ENCODE measurements at places on chromosomes 6 and 20.

DNA sequence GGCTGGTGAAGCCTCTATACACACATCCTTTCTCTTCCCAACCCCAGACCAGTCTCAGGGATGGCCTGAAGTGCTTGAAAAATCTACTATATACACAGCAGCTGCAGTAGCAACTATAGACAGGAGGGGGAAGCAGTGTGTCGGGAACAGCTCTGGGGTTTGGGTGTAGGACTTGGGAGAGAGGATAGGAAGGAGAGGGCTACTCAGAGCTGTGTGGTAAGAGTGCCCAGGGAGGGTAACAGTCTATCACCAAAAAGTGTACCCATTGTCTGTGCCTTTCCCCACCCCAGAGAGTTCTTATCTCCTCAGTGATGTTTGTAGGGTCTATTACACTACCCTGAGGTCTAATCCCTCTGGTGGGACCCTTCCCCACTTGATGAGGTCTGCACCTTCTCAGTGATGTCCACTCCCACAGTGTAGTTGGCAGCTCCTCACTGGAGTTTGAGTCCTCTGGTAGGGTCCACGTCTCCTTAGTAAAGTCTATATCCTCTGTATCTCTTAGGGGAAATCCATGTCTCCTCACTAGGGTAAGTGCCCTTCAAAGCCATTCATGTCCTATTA lies 1.5 kb upstream of the GGT7 start:
- DNase-seq: peak; percentile 62

DNA sequence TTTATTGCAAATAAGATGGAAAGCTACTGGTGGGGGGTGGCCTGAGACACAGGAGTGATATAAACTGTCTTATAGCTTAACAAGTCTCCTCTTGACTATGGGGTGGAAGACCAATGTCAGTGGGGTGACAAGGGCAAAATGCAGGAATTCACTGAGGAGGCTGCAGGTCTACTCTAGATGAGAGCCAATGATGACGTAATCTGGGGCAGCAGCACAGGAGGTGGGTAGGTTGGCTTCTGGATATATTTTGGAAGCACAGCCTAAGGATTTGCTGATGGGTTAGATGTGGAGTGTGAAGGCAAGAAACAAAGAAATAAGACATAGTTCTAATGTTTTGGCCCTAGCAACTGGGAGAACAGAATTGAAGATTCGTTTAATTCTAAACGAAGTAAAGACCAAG lies 253.2 kb downstream of the PTPRT start:
- DNase-seq: no peak

- DNase-seq: no peak
Measured at GRCh38 chr6:21999012-21999528, 297.8 kb downstream of the PRL start.

- no peak for DNase-seq
Measured at GRCh38 chr6:53246924-53247323, 98.3 kb upstream of the GCM1 start.

GRCh38 chr6:147821295-147821897 lies 312.9 kb downstream of the SAMD5 start:
- DNase-seq: no peak

GRCh38 chr6:132725471-132725870 lies 11.6 kb upstream of the VNN1 start:
- DNase-seq: no peak

DNA sequence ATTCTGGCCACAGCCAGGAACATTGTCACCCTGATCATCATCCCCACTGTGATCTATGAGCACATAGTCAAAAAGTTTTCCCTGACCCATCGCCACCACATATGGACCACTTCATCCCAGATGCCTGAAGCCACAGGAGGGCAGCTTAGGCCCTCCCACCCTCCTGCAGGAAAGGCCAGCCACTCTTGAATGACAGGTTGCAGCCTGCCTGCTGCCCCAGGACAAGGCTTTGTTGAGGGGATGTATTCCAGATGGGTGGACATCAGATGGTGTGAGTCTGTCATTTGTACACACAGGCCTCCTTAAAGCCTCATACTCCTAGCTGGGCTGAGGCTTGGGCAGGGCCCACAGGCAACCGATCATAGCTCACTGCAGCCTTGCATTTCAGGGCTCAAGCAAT lies 30.8 kb downstream of the DPPA5 start:
- DNase-seq: no peak

DNA sequence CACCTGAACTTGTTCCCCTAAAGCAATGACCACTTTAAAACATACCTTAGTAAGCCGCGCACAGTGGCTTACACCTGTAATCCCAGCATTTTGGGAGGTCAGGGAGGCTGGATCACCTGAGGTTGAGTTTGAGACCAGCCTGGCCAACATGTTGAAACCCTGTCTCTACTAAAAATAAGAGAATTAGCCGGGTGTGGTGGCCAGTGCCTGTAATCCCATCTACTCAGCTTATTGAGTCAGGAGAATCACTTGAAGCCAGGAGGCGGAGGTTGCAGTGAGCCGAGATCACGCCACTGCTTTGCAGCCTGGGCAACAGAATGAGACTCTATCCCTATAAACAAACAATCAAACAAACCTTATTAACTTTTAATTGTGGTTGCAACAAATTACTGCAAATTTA lies 1.6 kb upstream of the RAET1E start:
- no peak for DNase-seq

- no peak for DNase-seq
Measured at GRCh38 chr6:1703091-1703855, 93.6 kb downstream of the FOXC1 start.

DNA sequence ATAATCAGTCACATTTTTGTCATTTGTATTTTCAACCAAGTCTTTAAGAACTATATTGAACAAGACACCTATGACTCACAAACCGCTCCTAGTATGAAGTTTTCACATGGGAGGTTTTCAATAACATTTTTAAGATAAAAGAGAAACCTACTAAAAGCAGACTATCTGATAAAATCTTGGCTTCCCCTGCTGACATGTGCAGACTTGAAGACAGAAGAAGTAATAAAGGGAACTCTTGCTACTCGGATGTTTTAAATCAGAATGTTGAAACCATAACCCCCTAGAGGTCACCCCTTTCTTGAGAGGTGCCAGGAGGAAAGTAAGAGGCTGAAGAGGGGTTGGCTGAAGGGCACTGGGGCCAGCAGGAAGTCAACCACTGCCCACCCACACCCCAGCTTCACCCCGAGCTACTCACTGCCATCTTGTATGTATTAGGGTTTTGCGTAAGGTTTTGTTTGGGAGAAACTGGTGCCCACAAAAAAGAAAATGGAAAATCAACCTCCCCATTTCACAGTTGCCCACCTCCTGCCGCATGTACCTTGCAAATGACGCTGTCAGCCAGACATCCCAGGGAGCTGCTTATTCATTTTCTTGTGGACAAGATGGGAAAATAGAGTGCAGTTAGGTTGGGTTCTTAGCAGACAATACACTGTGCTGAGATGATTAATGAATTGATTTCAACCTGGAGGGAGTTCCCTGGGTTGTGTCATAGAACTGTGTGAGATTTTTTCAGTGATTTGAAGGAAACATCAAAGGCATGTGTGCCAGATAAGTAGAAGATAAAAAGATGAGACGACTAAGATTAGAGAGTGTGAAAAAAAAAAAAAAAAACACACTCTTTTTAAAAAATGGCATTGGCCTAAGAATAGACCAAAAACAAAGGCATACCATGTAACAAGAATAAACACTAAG lies 83.2 kb upstream of the TAB2 start:
- peak; percentile 84 for DNase-seq

DNA sequence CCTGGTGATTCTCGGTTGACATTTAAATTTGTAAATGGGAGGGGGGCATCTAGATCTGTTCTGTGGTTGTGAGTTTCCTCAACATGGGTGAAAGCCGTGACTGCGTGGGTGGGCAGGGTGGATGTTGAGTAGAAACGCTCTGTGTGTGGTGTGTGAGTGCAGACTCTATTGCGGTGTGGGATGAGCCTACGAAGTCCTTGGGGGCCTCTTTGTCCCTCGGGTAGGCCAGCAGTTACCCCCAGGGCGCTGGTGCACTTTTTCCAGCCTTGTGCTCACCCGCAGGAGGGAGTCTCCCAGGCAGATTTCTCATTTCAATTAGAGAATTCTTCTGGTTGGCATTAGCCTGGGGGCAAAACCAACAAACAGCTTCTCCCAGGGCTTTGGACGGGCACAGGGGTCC lies 10.6 kb downstream of the TOX2 start:
- DNase-seq: no peak

DNA sequence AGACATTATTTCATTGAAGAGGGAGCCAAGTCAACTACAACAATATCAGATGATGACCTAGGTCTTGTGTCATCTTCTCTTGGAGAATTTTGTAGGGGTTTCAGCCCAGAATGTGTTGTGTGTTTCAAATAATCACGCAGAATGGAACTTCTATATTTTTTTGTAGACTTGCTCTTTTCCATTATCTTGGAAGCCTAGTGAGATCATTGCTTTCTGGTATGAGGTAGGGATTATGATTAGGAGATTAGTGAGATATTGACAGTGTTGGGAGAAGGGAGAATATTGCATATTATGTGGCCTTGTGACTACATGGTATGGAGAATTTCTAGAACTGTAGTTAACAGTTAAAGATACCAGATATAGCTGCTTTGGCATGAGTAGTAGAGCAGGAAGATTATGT lies 423.6 kb upstream of the PLCB4 start:
- DNase-seq: no peak

- no peak for DNase-seq
Measured at GRCh38 chr6:108660251-108660650, 99.5 kb downstream of the FOXO3 start.

DNA sequence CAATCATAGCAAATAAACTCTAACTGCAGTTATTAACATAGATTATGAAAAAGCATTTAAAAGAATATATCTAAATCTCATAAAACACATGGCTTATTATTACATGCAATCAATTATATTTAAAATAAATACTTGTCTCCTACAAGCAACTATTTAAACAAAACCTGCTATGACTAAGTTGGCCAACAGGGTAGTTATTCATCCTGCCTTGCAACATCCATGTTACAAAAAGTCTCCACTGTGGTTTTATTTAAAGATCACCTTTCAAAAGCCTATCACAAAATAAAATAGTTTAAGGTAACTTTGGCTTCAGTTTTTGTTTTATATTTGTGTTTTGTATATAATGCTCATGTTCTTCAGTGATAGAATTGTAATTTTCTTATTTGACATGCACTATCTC lies 1127.0 kb upstream of the MAP3K7 start:
- DNase-seq: no peak

DNA sequence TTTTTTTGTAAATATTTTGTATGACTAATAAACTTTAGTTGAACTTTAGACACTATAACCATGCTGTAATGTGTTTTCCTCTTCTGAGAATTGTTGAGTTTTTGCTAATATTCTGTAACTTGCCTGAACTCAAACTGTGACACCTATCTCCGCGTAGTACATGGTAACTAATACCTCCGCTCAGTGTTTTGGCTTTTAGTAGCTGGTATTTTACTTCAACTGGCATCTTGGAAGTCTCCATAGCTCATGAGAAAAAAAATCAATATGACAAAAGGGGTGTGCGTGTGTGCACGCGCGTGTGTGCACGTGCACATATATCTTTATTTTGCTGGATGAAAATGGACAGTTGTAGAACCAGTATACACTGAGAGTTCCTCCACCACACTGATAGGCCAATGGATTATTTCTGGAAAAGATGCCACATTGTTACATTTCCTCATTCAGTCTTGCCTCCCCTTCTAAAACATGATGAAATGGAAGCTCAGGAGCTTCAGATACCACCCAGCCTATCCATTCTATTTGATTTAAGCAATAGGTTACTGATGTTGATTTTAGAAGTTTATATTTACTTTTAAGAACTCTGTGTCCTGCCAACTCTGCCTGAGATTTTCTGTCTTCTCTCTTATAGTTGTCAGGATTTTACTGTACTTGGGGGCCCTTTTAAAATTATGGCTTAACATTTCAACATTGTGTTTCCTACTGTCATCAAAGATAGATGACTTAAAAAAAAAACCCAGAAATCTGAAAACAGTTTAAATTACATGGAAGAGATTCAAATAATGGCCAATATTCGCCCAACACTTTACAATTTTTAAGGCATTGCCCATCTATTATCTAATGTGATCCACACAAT lies 16.3 kb upstream of the ADGRG6 start:
- DNase-seq: no peak

GRCh38 chr20:19588732-19589131 lies 169.3 kb upstream of the RIN2 start:
- no peak for DNase-seq

DNA sequence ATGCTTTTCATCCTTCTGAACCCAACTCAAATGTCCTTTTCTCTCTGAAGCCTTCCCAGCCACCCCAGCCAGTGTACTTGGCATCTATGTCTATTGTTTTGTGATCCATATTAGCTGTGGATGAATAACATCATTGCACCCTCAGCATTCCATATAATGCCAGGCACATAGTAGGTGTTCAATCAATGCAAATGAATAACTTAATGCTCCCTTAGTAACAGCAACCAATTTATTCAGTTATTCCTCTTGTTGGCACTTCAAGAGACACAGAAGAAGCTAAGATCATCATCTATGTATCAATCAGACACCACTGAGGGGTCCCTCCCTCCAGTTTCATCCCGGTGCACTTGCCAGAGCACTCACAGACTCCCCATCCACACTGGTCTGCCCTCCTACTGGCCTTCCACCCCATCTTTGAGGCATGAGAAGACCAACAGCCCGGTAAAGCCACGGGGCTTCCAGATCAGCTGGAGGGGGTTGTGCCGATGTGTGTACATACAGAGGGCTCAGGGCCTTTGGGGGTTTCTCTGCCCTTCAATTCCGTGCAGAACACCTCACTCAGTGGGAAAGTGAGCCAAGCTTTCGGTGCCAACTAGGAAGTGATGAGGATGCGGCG lies 2.4 kb upstream of the TAF8 start:
- no peak for DNase-seq

DNA sequence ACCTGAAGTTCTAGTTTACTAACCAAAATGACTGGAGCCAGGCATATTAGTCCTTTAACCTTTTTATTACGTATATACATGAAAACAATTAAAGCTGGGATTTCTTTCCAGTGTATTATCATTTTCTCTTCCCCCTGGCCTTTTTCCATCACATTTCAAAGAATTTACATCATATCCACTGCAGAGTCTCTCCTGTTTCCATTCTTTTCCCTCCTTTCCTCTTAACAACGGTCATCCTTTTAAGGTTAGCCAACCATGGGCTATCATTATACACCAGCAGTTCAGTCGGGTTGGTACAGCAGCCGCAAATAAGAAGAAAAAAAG lies 104.6 kb downstream of the TFAP2A start:
- no peak for DNase-seq

DNA sequence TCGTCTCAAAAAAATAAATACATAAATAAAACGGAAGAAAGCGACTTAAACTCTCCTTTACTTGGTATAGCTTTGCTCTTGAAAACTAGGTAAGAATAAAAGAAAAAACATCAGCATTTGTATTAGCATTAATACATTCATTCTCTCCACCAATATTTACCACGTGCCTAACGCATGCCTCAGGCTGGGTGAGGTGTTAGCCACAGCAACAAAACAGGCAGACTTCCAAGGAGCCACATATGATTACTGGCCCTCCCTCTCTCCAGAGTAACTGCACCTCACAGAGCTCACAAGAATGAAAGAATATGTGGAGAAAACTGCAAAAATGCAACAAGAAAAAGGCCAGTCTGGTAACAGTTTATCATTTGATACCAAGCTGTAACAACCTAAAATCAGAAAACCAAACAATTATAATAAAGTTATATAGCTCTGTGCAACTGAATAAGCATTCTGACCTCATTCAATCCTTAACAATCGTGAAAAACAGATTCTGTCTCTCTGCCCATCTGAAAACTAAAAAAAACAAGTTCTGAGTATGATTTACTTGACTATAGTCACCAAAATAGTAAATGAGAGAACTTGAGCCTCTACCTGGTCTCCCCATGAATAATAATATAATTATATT lies 5.2 kb downstream of the NAPB start:
- peak; percentile 46 for DNase-seq
